ENCODE measurements at places on chromosomes 2 and 18.
A peak's percentile ranks its signal among the peaks of the same experiment; 100 is the strongest.

- DNase-seq, result no peak
Observed at GRCh38 chr2:230042195-230042594, 26.5 kb downstream of the SLC16A14 start.

DNA sequence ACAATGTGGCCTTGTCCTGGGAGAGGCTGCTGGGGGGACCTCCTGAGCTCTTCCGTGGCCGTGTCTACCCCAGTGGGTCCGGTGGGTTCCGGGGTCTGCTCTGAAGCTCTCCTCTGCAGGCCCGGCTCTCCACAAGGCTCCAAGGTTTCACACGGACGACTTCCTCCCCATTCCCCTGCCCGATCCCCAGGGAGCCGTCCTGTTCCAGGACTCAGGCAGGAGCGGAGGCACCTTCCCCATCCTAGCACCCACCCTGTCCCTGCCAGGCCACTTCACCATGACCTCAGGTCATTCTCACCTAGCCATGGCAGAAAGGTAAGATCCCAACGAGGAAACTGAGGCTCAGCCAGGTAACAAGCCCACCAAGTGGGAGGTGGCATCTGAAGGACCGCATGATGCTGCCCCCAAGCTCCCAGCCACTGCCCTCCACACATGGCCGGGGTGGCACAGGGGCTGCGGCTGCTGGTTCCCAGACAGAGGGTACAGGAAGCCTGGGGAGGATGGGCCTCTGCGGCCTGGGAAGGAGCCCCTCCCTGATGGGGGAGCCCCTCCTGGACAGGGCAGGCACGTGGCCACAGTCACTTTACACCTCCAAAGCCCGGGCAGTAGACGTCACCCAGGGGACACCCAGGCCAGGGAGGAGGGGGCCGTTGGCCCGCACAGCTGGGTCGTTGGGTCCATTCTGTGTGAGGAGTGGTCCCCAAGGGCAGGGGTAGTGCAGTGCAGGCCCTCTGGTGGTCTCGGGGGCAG is 274.0 kb downstream of the NDUFA10 start:
- peak; percentile 59 for DNase-seq

GRCh38 chr2:54279385-54279784 is 23.4 kb upstream of the TSPYL6 start:
- no peak for DNase-seq

DNA sequence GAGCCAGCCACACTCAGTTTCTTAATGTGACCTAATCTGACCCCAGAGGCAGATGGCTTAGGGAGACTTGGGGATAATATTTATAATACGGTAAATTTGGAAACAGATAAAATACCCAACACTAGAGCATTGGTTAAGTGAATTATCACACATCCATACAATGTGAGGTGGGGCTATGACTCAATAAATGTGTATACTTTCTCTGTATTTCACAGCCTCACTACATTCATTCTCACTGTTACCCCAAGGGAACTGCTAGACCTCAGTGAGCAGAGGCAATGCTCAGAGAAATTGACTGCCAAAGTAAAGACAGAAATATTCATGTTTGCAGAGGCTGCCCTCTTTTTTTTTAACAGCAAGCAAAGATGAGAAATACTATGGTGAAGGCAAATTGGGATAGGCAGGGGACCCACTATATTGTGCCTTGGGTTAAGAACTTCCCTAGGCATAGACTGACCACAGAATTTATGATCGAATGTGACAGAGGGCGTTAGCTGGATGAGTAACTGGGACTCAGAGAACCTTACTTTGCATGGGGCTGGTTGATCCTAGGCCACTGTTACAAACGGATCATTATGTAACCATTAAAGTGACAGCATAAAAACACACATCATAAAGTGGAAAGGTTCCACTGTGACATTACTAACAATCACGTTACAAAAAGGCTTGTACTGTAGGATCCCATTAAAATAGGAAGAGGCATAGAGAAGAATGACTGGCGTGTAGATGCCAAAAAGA is 246.0 kb upstream of the LYPD1 start:
- no peak for DNase-seq

- DNase-seq, result no peak
Observed at GRCh38 chr2:186531257-186531775, 45.3 kb downstream of the ZC3H15 start.

DNA sequence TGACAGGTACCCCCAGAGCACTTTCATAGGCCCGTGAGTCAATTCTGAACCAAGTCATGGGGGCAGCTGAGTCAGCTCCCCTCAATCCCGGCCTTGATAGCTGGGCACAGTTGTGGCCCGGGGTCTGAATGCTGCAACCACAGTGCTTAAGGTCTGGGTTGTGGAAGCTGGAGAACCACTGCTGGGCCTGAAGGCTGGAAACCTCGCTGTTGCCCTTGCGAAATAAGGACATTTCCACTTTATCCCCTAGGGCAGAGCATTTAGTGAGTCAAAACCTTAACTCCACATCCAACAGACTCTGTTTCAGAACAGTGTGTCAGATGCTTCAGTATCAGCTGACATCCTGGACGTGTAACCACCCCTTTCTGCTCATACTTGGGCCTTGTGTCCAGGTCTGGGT is 58.6 kb downstream of the SP110 start:
- no peak for DNase-seq

DNA sequence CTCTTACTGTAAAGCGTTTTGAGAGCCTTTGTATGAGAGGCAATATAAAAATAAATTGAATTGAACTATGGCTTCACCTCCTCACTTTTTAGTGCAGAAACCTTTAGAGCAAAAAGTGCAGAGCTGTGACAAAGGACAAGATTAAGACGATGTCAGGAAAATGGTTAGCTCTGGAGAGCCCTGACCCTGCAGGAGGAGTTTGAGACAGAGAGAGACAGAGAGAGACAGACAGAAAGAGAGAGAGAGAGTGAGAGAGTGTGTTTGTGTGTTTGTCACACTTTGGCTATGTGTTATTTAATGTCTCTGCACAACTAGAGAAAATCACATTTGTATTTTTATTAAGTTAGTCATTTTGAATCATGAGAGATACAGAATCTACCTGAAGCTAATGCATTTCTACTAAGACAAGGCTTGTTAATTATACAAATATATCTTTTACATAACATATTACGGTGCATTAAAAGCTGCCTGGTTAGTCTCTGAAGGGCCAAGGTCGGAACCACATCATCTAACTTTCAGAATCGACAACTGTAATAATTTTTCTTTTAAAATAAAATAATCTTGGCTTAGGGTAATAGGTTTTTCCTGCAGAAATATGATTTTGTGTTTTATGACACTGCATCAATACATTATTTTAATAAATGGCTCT is 423.5 kb upstream of the ZEB2 start:
- no peak for DNase-seq

DNA sequence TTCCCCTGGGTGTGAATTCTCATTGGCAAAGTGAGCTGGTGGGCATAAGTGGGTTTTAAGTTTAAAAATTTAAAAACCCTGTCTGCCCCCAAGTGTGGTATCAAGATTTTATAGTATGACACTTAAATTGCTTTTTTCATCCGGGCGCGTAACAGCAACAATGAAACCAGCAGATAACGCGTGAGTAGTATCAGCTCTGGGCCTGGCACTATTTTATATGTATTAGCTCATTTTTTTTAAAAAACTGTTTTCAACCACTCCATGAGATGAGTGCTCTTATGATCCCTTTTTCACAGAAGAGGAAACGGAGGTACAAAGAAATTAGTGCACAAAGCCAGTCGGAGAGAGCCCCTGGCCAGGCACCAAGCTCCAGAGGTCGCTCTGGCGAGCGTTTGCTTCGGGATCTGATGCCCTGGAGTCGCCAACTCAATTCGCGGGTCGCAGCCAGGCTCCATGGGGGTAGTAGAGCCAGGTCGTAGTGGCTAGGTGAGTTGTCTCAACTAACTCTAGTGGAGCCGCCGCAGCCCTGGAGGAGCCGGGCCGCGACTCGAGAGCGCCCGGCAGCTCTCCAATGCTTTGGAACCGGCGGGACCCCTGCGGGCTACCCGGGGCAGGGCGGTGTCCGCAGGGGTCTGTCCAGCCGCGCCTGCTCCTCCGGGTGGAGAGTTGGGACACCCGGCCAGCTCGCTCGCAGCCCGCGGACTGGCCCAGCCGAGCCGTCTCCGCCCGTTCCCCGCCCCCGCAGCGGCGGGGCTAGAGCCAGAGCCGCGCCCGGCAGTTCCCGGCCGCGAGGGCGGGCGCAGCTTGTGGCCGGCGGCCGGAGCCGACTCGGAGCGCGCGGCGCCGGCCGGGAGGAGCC is at the start of gene IL1R1:
Gene IL1R1 (plus strand): TSS at position 777 of the 859 bp plus-strand sequence. CDS start 14,979 bp downstream, outside the sequence.
- DNase-seq, result no peak

DNA sequence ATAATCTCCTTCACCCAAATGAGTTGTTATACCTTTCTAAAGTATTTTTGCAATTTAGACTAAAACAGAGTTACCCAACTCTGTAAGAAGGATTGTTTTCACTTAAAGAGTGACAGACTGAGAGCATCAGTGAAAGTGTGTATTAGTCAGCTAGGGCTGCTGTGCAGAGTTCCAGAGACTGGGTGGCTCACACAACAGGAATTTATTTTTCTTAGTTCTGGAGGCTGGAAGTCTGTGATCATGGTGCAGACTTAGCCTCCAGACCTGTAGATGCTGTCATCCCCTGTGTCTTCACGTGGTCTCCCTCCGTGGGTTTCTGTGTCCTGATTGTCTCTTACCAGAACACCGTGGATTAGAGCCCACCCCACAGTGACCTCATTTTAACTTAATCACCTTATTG is 40.0 kb downstream of the BCL2L11 start:
- no peak for DNase-seq

All from activated CD8-positive, alpha-beta memory T cell treated with anti-CD3 and anti-CD28 coated beads for 24 hours (primary cell).